ENCODE measurements at places on chromosomes 1 and 21.
A peak's percentile ranks its signal among the peaks of the same experiment; 100 is the strongest.

- DNase-seq = no peak
Observed at GRCh38 chr1:230427981-230428380, 1.8 kb upstream of the PGBD5 start.

- DNase-seq = no peak
Observed at GRCh38 chr1:44119525-44119924, 904 bp downstream of the KLF17 start.

DNA sequence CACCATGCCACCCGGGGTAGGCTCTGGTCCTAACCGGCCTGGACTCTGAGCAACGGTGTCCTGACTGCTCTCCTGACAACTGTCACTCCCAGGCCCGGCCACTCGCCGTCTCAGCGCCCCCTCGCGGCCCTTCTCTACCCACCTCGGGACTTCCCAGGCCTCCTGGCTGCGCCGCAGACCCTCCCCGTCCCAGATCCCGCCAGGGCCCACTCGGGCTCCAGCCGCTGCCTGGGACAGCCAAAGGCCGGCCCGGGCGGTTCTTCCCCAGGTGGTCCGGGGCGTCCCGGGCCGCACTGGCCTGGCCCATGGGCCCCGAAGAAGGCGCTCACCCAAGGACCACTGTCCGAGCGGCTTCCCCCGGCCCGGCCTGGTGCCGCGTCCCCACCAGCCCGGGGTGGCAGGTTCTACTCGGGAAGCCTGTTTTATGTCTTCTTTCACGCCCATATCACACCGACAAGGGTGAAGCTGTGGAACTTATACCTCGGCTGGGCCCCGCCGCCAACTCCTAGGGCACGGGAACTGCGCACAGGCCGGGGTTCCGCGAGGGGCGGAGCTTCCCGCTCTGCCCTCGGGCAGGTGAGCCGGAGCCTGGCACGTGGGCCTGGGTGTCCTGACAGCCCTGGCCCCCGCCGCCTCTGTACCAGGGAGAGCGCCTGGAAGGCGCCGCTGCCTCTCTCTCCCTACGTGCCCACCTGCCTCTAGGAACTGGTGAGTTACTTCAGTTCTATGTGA, 138.3 kb downstream of the TTLL7 start:
- peak; percentile 84 for DNase-seq

GRCh38 chr1:181099152-181100014, 10.9 kb downstream of the IER5 start:
- peak; percentile 51 for DNase-seq

DNA sequence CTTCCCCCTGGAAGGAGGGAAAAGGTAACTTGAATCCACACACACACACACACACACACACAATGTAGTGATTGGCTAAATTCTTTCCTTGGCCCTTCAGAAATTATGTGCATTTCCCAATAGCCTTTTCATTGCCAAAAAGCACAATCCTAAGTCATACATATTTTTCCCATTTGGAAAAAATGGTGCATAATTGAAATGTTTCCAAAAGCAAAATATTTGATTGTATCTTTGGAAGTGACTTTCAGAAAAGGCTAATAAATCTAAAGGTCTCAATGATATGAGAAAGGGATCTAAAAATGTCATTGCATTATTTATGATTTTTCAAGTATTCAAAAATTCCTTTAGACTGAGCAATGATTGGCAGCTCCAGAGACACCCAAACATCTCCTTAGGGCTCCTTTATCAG, 43.5 kb upstream of the NEK7 start:
- DNase-seq = no peak

GRCh38 chr1:182046763-182047162, 14.7 kb downstream of the ZNF648 start:
- DNase-seq = no peak

DNA sequence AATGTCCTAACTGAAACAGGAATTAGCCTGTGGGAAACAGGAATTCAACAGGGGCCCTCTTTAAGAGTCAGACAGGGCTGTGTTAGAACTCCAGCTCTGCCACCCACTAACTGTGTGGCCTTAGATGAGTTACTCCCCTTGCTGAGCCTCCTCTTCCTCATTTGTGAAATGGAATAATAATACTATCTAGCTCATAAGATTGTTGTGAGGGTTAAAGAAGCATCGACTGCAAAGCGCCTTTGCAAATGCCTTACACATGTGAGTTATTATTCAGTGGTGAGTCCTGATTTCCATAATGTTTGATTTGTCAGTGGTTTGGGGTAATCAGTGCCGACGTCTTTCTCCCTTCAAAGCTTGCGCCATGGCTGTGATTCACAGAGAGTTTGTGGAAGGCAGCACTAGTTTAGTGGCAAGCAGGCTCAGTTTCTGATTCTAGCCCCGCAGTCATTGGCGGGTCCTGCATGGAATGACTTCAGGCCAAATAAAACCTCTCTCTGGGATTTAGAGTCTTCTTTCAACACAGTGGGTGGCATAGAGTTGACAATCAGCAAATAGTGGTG, 388.5 kb downstream of the PLPP3 start:
- DNase-seq = no peak

- DNase-seq = no peak
Observed at GRCh38 chr1:155014709-155015508, 12.3 kb downstream of the ZBTB7B start.

- no peak for DNase-seq
Observed at GRCh38 chr1:69290291-69290690, 277.4 kb upstream of the LRRC7 start.

GRCh38 chr1:230861970-230862595, 6.2 kb downstream of the C1orf198 start:
- no peak for DNase-seq

DNA sequence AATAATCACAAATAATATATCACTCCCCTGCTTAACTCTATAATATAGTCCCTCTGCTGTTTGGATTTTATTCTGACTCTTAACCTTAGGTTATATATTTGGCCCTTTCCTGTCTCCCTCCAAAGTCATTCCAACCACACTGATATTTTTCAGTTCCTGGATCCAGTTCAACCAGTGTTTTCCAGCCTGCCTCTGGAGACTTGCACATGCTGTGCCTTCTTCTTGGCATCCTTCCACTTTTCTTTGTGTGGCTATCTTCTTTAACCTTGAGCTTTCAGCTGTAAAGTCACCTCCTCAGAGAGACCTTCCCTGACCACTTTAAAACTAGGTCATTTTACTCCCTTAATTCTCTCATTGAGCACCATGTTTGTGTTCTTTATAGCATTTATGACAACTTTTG, 19.4 kb downstream of the CERS2 start:
- DNase-seq = no peak

DNA sequence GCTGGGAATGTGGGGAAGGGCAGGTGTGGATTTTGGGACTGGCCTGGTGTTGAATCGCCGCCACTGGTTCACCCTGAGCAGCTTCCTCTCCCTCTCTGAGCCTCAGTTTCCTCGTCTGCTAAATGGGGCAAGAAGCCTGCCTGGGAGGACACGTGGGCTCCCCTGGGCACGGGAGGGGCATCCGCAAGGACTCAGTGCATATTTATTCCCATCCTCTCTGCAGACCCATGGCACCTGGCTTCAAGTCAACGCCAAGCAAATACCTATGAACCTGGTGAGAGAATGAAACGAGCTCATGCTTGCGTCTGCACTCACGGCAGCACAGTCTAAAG, 234.4 kb downstream of the PTPRU start:
- DNase-seq = no peak

DNA sequence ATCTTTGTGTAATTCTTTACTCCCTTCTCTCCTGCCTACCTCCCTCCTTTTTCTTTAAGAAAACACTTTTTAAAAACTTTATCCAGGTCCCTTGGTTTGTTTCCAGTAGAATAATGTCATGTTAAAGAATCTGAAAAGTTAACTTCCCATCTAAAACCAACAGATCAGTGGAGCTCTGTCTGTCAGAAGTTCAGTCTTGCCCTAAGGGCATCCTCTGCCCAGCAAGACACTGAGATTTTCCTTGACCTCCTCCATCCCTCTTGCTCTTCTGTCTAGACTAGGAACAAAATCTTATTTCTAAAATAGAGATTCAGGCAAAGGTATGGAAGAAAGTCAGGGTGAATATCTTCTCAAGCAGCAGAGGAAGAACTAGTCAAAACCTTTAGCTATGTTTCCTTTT, 5.7 kb upstream of the GNL2 start:
- DNase-seq = no peak

GRCh38 chr21:46598581-46599572, 6.0 kb downstream of the S100B start:
- DNase-seq = no peak

DNA sequence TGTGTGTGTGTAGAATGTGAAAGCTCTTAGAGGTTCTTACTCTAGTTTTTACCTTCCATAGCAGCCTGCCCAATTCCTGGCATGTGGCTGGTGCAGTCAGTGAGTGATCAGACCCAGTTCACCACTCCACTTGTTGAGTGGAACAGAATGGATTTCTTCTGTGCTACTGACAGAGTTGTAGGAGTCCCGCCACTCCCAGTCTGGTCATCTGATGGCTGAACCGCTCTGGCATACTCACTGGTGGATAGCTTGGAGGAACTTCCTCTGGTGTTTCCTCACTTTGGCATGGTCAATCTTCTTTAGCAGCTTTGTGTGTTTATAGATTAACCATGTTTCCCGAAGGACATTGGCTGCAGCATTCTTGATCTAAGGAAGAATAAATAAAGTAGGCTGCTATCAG, 106.7 kb upstream of the ADAR start:
- DNase-seq = no peak

DNA sequence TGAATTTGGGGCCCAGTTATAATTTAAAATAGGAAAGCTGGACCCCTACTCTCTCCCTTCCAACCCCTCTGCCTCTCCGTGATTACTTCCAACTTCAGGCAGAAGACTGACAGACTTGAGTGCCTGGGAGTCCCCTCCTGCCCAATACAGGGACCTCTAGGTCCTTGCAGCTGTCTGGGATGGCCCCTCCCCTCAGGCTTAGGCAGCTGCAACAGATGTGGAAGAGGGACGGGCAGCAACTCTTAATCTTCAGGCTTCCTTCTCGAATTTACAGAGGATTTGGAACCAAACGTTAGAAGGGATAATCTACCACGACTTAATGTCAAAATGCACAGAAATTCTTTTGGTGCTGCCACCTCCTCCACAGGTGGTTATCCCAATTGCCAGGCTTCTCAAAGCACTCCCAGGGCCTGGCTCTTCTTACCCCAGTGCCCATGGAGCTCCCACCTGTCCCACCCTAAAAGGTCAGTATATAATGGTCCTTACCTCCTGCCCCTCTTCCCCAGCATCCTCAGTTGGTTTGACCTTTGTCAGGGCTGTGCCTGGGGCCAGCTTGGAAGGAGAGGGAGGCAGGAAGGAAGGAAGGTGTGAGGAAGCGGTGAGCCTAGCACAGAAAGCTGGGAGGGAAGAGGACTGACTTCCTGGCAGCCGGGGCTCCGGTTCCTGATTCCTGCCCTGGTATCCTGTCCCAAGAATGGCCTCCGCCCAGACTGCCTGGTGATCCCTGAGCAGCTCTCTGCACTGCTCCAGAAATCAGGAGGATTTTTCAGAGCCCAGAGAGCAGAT, 2.8 kb downstream of the PEA15 start:
- no peak for DNase-seq

GRCh38 chr21:42567861-42568260, 54.2 kb downstream of the SLC37A1 start:
- no peak for DNase-seq

- no peak for DNase-seq
Observed at GRCh38 chr1:108750476-108751181, 4.2 kb downstream of the STXBP3 start.

GRCh38 chr1:21631944-21632887, 36.9 kb downstream of the RAP1GAP start:
- no peak for DNase-seq

GRCh38 chr1:204879351-204879750, 8.7 kb downstream of the NFASC start:
- DNase-seq = no peak

GRCh38 chr1:168706391-168706992, 22.5 kb downstream of the DPT start:
- no peak for DNase-seq

DNA sequence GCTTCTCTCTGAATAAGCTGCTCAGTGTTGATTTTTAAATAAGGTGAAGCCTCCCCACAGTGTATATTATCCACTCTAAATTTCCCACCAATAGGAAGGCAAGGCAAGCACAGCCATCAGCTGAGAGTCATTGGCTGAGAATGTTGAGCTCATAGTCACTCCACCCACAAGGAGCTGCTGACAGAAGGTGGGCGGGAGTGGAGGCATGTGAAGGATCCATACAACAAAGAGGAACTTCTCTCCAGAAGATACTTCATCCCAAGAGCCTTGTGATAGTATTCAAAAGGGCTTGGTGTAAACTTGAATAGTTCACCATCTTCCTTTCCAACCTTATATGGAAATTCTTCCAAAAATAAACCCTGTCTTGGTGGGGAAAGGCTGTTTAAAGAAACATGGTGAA, 42.8 kb downstream of the SAMD13 start:
- no peak for DNase-seq

DNA sequence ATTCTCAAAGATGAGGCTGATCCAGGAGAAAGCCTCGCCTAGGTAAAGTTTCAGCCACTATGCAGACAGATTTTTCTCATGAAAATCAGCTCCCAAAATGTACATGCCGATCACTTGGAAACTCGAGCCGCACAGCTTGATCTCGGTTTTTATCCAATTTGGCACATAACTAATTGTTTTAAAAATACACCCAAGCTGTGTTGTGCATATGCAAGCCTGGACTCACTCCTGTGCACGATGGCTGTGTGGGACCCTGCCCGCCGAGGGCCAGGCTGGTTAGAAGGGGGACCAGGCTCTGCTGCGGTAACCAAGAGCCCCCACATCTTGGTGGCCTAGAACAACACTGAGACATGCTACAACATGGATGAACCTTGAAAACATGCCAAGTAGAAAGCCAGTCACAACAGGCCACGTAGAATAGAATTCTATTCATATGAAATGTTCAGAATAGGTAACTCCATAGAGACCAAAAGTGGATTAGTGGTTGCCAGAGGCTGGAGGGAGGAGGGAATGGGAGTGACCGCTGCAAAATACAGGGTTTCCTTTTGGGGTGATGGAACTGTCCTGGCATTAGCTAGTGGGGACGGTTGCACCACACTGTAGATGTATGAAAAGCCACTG, 16.1 kb upstream of the LDLRAP1 start:
- DNase-seq = no peak

DNA sequence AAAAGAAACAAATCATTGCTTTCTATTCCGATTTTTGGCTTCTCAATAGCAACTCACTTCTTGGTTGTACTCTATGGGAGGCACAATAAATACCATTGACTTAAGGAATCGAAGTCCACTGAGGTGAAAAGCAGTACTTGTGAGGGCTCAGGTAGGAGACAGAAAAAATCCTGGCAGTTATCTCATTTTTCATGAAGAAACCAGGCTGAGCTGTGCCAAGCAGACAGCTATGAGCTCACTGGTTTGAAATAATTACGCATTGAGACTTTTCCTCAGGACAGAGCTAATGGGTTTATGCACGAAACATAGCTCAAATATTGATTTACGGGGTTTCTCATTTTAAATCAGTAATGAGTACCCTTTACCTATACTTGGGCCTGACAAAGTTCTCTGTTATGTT, 18.5 kb downstream of the COLGALT2 start:
- no peak for DNase-seq

All from stimulated activated CD4-positive, alpha-beta T cell treated with anti-CD3 and anti-CD28 coated beads, Interleukin-2, amount 100 ng/mL, for 24 hours (primary cell).